Left kidney (tissue), 8 donors: ENCODE measurements at places on chromosomes 7 and 10.

- DNase-seq: no peak
These were observed 15.1 kb downstream of the TRUB1 start for GRCh38 chr10:114953047-114953446.

GRCh38 chr10:43879742-43880141, 231.1 kb upstream of the ZNF32 start:
- no peak for DNase-seq

DNA sequence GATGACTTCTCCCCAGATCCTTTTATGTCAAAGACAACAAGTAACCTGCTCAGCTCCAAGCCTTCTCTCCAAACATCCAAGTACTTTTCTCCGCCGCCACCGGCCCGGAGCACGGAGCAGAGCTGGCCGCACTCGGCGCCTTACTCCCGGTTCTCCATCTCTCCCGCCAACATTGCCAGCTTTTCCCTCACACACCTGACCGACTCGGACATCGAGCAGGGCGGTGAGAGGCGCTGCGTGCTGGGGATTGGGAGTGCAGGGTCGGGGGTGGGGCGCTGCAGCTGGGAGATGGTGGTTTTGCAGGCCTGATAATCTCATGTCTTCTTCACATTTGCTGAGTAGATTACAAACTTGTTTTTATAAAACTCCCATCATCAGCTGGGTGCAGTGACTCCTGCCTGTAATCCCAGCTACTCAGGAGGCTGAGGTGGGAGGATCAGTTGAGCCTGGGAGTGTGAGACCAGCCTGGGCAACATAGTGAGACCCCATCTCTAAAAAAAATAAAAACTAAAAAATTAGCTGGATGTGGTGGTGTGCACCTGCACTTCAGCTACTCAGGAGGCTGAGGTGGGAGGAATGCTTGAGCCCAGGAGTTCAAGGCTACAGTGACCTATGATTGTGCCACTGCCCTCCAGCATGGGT, 7.2 kb upstream of the BHLHA15 start:
- no peak for DNase-seq

- no peak for DNase-seq
These were observed 24.8 kb downstream of the JCAD start for GRCh38 chr10:30034433-30035137.

DNA sequence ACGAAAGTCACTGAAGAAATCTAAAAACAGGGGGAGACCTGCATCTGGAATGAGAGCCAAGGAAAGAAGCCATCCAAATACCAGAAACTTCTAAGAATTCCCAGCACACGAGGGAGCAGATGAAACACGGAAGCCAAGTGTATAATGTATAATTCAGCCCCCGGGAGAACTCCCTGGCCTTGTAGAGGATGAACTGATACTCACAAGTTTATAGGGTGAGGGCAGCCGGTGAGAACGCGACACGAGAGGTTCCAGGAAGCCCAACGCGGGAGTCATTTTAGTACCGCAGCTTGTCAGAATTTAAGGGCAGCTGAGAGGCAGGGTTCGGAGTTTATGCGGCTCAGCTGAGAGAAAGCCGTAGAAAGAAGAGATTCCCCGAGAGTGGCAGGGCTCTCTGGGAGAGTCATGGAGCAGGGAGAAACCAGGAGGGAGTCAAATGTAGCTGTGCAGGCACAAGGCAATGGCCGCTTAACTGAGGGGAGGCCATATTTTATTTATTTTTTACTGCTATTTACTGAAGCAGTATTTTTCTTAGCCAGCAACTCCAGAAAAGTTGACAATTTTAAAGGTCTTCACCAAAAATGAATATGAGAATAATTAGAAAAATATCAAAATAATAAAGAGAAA, 164.0 kb downstream of the NPSR1 start:
- peak; percentile 3 for DNase-seq

GRCh38 chr7:76364198-76364584, 5.4 kb upstream of the YWHAG start:
- no peak for DNase-seq

DNA sequence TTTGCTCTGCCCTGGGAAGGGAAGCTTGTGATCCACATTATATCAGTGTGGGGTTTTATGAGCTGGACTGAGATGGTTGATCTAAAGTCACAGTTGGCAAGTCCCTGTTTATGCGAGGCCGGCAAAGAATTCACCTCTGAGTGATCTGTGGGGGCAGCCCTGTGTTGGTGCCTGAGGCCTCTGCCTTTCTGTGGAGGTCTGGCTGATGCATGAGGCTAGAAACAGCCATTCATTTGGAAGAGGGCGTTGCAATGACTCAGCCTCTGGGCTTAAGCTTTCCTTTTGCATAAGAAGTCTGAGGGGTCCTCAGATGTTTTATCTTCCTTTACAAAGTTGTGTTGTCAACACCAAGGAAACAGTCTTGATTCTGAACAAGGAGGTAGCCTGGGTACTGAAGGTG, 126.9 kb downstream of the MGMT start:
- DNase-seq: no peak
